CD4-positive, alpha-beta memory T cell (primary cell): ENCODE measurements at places on chromosomes 3 and 15. TPM values are rescaled to one million over a fixed set of nuclear protein-coding genes. Genes with fewer than 3 reads are reported as not detected.

CLDN11 gene
- 0.32 TPM for total RNA-seq

EBLN2 gene
- 12.6 TPM for total RNA-seq

C2CD4A gene
- total RNA-seq, result 0.11 TPM

GOLGA8N gene
- 8.2 TPM for total RNA-seq

USP19 gene
- 91.7 TPM for total RNA-seq

AADACL2 gene
- not detected for total RNA-seq

SLC2A2 gene
- total RNA-seq, result not detected

CD200R1 gene
- 30.1 TPM for total RNA-seq

GLDN gene
- not detected for total RNA-seq

FSD2 gene
- not detected for total RNA-seq

DNA sequence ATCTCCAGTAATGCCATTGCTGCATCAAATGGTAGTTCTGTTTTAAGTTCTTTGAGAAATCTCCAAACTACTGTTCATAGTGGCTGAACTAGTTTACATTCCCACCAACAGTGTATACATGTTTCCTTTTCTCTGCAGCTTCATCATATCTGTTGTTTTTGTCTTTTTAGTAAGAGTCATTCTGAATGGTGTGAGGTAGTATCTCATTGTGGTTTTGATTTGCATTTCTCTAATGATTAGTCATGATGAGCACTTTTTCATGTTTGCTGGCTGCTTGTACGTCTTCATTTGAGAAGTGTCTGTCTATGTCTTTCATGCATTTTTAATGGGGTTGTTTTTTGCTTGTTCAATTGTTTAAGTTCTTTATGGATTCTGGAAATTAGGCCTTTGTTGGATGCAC lies 10.2 kb upstream of the GCSAM start:
- H3K27ac ChIP-seq, result no peak overlapping the region
- no peaks in the 10 kb centered on the region for H3K36me3 ChIP-seq
- no peaks in the 10 kb centered on the region for H3K27me3 ChIP-seq
- no peak for DNase-seq
- H3K4me3 ChIP-seq, result no peak overlapping the region

- no peak overlapping the region for H3K27ac ChIP-seq
- H3K4me3 ChIP-seq, result no peak overlapping the region
- no peak for DNase-seq
Observed at GRCh38 chr3:132432639-132433038, 15.3 kb downstream of the DNAJC13 start.

DNA sequence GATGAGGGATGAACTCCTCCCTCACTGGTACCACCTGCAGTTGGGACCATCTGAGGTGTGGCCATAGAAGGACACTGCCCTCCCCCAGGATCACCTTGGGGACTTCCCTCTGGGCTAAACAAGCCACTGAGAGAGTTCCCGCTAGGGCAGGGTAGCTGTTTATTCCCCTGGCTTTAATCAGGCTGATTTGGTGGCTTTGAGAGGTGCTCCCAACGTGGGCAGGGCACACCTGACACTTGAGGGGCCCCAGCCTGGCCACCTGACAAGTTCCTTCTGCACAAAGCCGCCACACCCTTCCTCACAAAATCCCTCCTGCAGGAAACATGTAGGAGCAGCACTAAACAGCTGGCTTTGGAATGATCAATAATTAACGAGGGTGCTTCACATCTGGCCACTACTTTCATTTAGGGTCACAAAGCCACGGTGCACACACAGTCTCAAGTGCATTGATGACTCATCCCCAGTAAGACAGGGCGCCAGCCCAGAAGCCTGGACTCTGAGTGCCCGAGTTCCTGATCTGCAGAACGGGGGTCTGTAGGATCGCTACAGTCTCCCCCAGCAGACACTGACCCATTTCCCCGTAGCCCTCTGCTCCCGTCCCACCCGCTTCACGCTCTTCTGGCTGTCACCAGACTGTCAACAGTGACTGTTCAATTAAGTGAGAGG lies 75.1 kb downstream of the ATP10A start:
- DNase-seq, result no peak
- no peaks in the 10 kb centered on the region for H3K27me3 ChIP-seq
- no peaks in the 10 kb centered on the region for H3K4me1 ChIP-seq
- no peak overlapping the region for H3K27ac ChIP-seq

DNA sequence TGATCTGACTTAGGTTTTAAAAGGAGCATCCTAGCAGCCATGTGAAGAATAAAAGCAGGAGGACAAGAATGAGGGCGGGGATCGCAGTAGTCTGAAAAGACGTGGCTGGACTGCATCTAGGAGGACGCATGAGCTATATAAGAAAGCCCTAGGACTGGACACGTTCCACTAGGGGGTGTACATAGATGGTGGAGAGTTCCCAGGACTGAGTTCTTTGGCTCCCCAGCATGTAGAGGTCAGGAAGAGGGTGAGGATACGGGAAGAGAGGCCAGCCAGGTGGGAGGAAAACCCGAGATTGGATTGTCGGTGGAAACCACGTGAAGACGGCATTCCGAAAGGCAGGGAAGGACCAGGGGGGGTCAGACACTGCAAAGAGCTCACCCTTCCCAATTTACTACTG lies 64.2 kb upstream of the CFAP161 start:
- no peak for DNase-seq
- H3K27ac ChIP-seq, result no peak overlapping the region
- no peaks in the 10 kb centered on the region for H3K36me3 ChIP-seq
- H3K4me3 ChIP-seq, result no peak overlapping the region
- H3K27me3 ChIP-seq, result no peaks in the 10 kb centered on the region
- no peaks in the 10 kb centered on the region for H3K4me1 ChIP-seq

GRCh38 chr15:64732156-64732860 lies 43.1 kb downstream of the RBPMS2 start:
- no peaks in the 10 kb centered on the region for H3K36me3 ChIP-seq
- H3K27ac ChIP-seq, result no peak overlapping the region
- H3K4me3 ChIP-seq, result no peak overlapping the region
- DNase-seq, result no peak

DNA sequence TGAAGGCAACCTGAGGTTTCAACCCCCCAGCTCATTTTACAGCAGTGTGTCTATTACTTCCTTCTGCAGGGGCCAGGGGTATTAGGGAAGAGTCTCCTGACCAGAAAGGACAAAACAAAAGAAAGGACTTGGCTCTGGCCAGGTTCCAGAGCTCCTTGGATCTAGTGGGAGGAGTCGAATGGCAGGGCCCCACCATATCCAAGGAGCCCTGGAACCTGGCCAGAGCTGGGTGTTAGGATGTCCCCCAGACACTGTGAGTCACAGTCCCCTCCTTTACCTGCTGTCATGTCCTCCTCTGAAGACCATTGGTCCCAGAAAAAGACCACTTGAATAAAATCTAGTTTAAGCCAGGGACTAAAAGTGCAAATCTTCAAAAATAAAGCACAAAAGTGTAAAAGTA lies 113.2 kb downstream of the EEFSEC start:
- DNase-seq, result no peak
- H3K27me3 ChIP-seq, result no peaks in the 10 kb centered on the region
- H3K36me3 ChIP-seq, result peaks cover 15% of the 10 kb centered on the region

GRCh38 chr3:11509173-11510000 lies 134.3 kb downstream of the VGLL4 start:
- H3K36me3 ChIP-seq, result no peaks in the 10 kb centered on the region
- H3K4me1 ChIP-seq, result no peaks in the 10 kb centered on the region
- H3K27ac ChIP-seq, result no peak overlapping the region
- H3K27me3 ChIP-seq, result no peaks in the 10 kb centered on the region
- no peak overlapping the region for H3K4me3 ChIP-seq
- DNase-seq, result no peak

DNA sequence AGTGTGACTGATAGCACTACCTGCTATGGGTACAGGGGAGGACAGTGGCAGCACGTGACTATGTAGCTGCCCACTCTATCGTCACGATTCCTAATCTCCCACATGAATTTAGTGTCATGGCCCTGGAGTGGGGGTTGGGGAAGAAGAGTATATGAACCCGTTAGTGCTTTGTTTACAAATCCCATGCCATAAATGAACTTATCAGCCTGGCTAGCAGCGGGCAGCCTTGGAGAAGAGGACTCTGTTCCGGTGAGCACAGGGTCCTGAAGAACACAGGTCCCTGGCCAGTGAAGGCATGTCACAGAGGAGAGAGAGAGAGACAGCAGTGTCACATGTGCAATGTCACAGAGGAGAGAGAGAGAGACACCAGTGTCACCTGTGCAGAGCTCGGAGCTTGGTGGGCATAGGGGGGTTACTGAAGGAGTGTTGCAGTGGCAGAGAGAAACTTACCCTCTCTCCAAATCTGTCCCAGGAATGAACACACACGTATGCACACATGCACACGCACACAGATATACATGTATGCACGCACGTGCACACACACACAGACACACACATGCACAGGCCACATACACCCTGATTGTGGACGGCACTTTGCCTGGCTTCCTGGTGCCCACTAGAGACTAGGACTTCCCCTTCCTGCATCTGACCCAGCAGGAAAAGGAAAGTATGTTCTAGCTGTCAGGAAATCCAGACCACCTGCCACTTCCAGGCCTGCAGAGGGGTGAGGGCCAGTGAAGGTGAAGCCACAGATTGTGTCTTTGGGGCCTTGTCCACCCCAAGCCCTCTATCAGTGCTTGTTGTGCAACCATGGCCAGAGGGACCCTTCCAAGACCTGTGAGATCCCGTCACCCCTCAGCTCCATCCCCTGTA lies 26.3 kb downstream of the ITGA11 start:
- H3K36me3 ChIP-seq, result no peaks in the 10 kb centered on the region
- H3K4me3 ChIP-seq, result no peak overlapping the region
- no peak for DNase-seq
- H3K4me1 ChIP-seq, result no peaks in the 10 kb centered on the region
- no peaks in the 10 kb centered on the region for H3K27me3 ChIP-seq
- no peak overlapping the region for H3K27ac ChIP-seq

- no peak overlapping the region for H3K4me3 ChIP-seq
- H3K27ac ChIP-seq, result no peak overlapping the region
- no peaks in the 10 kb centered on the region for H3K36me3 ChIP-seq
- no peaks in the 10 kb centered on the region for H3K4me1 ChIP-seq
Observed at GRCh38 chr3:116067326-116067725, 378.0 kb downstream of the LSAMP start.

DNA sequence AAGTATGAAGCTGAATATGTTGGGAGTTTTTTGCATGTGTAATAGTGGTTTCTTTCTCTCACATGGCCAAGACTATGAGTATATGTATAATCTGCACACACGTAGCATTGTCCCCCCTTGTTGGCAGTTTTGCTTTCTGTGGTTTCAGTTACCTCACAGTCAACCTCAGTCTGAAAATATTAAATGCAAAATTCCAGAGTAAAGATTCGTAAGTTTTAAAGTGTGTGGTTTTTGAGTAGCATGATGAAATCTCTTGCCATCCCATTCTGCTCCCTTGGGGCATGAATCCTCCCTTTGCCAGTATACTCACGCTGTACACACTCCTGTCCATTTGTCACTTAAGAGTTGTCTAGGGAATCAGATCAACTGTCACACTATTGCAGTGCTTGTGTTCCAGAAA lies 742.0 kb upstream of the CCDC54 start:
- no peak overlapping the region for H3K4me3 ChIP-seq
- DNase-seq, result no peak
- no peak overlapping the region for H3K27ac ChIP-seq
- H3K27me3 ChIP-seq, result no peaks in the 10 kb centered on the region

GRCh38 chr15:69424001-69424400 lies 9.9 kb downstream of the KIF23 start:
- H3K27me3 ChIP-seq, result no peaks in the 10 kb centered on the region
- no peak for DNase-seq
- no peak overlapping the region for H3K4me3 ChIP-seq
- H3K27ac ChIP-seq, result no peak overlapping the region
- H3K36me3 ChIP-seq, result no peaks in the 10 kb centered on the region
- no peaks in the 10 kb centered on the region for H3K4me1 ChIP-seq

GRCh38 chr3:179608931-179609720 lies 4.5 kb downstream of the NDUFB5 start:
- H3K4me1 ChIP-seq, result peaks cover 26% of the 10 kb centered on the region
- peak overlapping the region; percentile 44 for H3K27ac ChIP-seq
- H3K27me3 ChIP-seq, result no peaks in the 10 kb centered on the region
- no peaks in the 10 kb centered on the region for H3K36me3 ChIP-seq

DNA sequence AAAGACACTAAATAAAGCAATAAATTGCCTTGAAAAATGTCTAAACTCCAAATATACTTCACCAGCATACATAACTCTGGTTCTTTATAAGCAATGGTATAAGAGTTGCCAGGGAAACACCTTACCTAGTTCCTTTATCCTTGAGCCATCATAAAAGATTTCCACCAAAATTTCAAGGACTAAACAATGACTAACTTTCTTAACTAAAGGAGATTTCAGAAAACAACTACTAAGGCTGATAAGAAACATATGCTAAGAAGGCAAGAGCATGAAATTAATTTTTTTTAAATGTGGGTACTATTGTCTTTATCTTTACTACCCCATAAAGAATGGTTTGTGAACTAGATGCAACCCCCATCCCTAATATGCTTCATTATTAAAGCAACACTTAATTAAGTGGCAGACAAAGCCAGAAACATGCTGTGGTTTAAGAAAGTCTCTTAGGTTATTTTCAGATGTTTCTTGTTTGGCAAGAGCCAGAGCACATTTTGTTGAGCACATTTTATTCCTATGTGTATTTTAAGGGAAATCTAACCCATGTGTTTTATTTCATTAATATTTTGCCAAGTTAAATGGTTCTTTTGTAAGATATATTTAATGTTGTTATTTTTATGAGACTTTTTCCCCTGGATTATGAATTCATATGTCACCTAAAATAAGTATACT lies 17.4 kb upstream of the VEPH1 start:
- DNase-seq, result no peak
- H3K36me3 ChIP-seq, result no peaks in the 10 kb centered on the region
- H3K4me1 ChIP-seq, result no peaks in the 10 kb centered on the region
- H3K4me3 ChIP-seq, result no peak overlapping the region
